Stimulated activated CD8-positive, alpha-beta memory T cell treated with anti-CD3 and anti-CD28 coated beads, Interleukin-4, amount 100 ng/mL, for 1 hour (primary cell): ENCODE measurements at places on chromosomes 1 and 21.

DNA sequence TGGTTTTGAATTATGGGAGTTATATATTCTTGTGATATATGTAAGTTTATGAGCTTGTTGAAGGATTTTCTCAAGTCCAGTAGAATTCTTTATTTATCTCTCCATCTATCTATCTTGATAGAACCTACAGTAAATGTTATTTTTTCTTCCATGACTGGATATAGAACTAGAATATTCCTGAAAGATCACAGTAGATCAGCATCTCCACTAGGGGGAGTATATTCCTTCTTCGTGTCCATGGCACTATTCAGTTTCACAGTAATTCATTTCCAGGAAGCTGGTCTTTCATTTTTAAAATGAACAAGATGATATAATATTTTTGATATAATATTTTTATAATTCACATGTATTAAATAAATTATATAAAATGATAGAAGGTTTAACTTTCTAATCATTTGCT, 18.8 kb downstream of the TMPRSS15 start:
- no peak for DNase-seq

GRCh38 chr21:18157406-18157805, 87.2 kb upstream of the CHODL start:
- no peak for DNase-seq

DNA sequence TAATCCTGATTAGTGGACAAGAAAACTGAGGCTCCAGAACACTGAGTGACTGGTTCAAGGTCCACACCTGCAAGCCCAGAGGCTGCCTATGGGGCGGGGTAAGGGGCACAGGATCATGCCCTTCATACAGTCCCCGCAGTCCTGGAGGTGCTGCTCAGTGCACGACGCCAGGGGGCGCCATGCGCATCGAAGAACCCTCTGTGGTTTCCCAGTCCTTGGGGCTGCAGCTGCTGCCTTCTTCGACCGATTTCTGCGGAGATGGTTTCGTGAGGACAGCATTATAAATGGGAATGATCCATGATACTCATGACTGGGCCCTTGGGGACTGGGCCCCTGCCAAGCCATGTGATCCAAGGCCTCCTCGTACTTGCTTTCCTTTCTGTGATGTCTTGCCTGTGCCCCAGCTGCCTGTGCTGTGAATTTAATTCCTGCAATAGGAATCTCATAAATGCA, 37.1 kb upstream of the ARHGEF10L start:
- peak; percentile 5 for DNase-seq

GRCh38 chr1:17001760-17002523, 9.8 kb downstream of the ATP13A2 start:
- no peak for DNase-seq

DNA sequence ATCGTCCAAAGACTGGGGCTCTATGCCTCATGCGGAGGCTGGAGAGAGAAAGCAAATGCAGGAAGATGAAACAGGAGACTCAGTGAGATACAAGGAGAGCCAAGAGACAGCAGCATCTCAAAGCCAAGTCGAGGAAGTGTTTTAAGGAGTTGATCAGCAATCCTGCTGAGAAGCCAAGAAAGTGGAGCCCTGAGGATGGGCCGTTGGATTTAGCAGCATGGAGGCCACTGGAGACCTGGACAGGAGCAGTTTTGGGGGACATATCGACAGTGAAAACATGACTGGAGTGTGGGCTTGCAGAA, 107.4 kb upstream of the ZBTB40 start:
- DNase-seq: no peak

DNA sequence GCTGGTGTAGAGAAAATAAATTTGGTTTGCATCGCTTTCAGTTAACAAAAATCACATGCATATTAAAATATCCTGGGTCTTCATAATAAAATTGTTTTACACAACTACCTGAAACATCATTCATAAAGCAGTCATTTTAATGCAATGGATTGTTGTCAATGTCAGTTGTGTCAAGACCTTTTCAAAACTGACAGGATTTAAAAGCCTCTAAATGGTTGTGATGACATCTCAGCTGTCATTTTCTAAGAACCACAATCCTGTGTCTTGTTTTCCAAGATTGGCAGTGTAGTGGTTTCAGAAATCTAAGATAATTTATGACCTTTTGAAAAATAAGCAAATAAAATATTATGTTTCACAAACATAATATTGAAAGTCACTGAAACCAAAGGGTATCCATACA, 42.0 kb downstream of the RGS21 start:
- no peak for DNase-seq

- no peak for DNase-seq
These were observed at the start of gene HPCA for GRCh38 chr1:32886004-32886827. Gene HPCA (plus strand): TSS chr1:32886491. CDS start chr1:32888899, 2,408 bp downstream.

GRCh38 chr1:175332515-175332914, 139.9 kb upstream of the KIAA0040 start:
- no peak for DNase-seq

DNA sequence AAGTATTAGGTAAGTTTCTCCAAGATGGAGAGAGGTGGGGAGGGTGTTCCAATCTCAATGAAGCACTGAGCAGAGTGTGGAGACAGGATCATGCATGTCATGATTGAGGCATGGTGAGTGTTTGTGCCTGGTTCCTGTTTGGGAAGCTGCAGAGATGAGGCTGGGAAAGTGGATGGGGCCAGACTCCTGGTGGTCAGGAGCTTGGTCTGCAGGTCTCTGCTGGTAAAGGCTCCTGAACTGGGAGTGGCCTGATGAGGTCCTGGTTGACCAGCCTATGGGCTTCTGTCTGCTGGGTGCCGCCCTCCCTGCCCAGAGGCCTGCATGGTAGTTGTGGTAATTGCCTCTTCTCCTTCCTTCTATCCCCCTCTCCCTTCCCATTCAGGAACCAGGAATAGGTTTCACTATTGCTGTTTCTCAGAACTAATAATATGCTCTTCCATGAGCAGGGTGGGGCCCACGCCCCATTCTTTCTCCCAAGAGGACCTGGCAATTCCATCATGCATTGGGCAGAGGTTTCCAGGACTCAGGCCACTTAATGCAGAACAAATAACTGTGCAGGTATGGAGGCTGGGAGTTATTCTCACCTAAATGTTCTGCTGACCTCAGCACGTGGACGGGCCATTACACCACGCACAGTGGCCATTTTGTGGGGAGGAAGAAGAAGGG, 24.5 kb downstream of the PROK1 start:
- no peak for DNase-seq

GRCh38 chr1:12102066-12102465, 39.0 kb downstream of the TNFRSF8 start:
- no peak for DNase-seq

GRCh38 chr1:85134583-85135391, 66.0 kb downstream of the SYDE2 start:
- DNase-seq: no peak

- DNase-seq: no peak
These were observed 24.8 kb downstream of the SLC19A1 start for GRCh38 chr21:45517249-45518065.

DNA sequence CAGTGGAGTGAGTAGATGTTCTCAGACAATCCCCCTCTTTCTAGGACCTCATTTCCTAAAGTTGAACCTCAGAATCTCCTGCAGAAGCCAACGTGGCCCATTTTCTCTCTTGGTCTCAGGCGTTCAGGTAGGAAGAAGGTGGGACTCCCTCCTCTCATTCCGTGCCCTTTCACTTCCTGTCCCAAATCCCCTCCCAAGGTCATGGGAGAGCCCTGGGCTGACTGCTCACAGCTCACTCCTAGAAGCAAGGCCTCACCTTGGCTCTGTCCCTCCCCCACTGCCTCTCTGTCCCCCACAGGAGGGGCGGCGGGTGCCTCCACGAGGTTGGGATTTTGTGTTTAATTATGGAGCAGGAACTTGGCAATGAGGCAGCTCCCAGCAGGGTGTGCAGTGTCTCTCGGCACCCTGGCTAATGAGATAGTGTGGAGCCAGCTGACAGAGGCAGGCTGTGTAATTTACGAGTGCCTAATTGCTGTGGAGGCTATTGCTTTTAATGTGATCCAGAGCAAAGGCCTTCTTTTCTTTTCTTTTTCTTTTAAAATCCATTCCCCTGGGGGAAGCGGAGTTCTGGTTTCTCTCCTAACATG, 9.1 kb upstream of the CDK18 start:
- no peak for DNase-seq

- DNase-seq: no peak
These were observed 16.2 kb downstream of the MIER1 start for GRCh38 chr1:66940981-66941380.

DNA sequence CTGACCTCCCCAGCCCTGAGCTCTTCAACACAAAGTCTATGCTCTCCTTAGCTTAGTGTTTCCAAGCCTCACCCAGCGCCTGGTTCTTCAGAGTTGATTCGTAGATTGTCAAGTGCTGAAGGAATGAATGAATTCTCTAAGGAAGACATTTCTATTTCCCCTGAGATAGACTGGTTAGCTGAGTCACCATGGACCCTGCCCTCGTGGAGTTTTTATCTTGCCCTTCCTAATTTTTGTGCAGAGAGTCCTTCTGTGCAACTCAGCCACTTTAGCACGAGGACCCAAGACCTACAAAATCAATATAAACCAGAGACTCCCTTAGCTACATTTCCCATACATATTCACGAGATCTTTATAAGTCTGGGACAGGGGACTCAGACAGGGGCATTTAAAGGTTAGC, 2.6 kb upstream of the CD244 start:
- DNase-seq: no peak

DNA sequence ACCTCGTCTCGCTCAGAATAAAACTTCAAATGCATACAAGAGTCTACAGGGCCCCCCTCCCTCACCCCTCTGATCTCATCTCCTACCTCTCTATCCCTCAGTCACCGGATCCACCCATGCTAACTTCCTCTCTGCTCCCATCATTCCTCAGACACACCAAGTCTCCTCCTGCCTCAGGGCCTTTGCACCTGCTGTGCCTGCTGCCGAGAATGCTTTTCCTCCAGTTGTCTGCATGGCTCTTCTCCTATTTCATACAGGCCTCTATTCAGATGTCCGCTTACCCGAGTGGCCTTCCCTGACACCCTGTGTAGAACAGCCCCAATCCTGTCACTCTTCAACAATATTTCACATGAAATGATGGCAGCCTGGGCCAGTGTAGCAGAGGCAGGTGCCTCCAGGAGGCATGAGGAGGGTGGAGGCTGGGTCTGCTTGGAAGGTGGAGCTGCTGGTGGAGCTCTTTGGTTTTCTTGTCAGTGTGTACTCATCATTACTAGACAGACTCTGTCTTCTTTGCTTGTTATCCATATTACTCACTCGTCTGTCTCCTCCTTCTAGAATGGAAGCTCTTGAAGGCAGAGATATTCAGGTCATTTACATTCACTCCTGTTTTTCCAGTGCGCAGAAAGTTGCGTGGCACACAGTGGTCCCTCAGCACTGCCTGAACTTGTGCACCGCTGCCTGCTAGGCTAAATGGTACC, 4.2 kb downstream of the SH2D2A start:
- no peak for DNase-seq

- no peak for DNase-seq
These were observed 221.1 kb upstream of the PBX1 start for GRCh38 chr1:164337885-164338284.

GRCh38 chr1:231856426-231856825, 229.8 kb downstream of the DISC1 start:
- no peak for DNase-seq

DNA sequence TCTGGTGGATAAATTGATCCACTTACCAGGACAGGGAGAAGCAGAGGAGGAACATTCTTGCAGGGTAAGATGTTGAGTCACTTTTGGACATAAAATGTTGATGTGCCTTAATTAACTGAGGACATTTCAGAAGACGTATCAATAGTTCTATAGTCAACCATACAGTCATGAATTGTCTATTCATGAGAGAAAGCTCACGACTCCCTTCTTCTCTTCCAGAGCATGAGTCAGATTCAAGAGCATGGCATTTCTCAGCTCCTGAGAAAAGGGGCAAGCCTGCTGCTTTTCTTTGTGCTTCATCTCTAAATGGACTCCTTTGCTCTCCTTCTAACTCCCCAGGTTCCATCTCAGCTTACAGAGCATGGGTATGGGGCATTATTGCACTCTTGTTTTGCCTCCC, 55.7 kb downstream of the ADGRL4 start:
- DNase-seq: no peak

- no peak for DNase-seq
These were observed 206.0 kb downstream of the HIVEP3 start for GRCh38 chr1:41712695-41713094.

GRCh38 chr1:217660353-217661062, 29.4 kb downstream of the SPATA17 start:
- no peak for DNase-seq

DNA sequence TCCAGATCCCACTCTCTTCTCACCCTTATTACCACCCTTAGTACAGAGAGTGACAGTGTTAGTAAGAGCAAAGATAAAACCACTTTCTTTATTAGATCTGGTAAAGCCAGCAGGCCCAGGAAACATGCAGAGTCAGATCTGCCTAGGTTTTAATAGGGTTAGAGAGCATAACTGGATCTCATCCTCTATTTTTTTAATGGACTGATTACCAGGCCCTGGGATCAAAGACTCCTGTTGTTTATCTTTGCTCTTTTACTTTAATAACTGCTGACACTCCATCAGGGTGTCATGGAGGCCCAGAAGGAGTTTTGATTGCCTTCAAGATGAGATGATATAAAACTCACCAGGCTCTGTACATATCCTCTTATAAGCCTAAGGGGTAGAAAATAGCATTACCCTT, 45.3 kb upstream of the RGS5 start:
- no peak for DNase-seq

DNA sequence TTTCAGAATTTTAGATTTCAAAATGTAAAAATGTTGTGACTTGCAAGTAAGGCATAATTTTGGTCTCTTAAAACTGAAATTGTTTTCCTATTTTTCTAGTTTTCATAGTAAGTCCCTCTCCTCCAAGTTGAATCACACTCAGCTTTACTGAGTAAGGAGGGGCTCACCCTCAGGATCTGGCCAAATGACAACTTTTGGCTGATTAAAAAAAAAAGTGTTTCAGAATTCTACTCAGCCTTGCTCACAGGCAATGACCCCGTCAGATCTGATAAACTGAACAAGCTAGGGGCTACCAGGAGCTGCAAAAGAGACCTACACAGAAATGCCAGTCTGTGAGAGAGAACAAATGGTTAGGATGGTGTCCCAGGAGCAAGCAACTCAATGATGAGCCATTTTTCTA, 159.8 kb downstream of the PBX1 start:
- no peak for DNase-seq

DNA sequence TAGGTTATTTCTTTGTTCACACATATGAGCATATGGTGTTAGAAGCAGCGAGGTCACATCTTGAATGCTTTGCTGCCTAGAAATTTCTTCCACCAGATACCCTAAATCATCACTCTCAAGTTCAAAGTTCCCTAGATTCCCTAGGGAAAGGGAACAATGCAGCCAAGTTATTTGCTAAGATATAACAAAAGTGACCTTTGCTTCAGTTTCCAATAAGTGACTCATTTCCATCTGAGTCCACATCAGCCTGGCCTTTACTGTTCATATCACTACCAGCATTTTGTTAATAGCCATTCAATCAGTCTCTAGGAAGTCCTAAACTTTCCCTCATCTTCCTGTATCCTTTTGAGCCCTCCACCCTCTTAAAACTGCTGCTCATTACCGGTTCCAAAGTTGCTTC, 1502.5 kb downstream of the KCNT2 start:
- no peak for DNase-seq

- DNase-seq: no peak
These were observed 7.4 kb downstream of the MEF2D start for GRCh38 chr1:156493154-156493631.

- DNase-seq: no peak
These were observed 190.7 kb upstream of the MAP1LC3C start for GRCh38 chr1:242189591-242189990.
